Right cardiac atrium (tissue), 5 donors: ENCODE measurements at places on chromosomes 1 and 21. TPM values are rescaled to one million over a fixed set of nuclear protein-coding genes. Genes with fewer than 3 reads are reported as not detected.
A peak's percentile ranks its signal among the peaks of the same experiment; 100 is the strongest.

Gene NUDC
- total RNA-seq = 71.7 TPM

- DNase-seq = no peak
Measured at GRCh38 chr1:40879482-40880175, 17.5 kb upstream of the CITED4 start.

DNA sequence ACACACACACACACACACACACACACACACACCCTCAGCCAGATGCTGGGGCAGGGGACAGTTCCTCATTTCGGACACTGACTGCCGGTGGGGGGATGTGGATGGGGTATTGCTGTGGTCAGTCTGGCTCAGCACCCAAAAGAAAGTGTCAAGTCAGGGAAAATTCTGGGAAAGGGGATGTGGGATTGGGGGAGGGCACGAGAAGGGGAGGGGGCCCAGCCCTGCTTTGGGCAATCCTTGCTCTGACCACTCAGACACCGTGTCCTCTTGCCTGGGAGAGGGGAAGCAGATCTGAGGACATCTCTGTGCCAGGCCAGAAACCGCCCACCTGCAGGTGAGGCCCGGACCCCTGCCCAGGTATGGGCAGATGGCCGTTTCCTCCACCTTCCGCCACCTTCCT lies at the start of gene C1QC:
Gene C1QC (plus strand): TSS at position 253 of the 400 bp plus-strand sequence. CDS start 391 bp downstream, outside the sequence.
- peak; percentile 78 for DNase-seq

GRCh38 chr1:227942021-227942715 lies 5.6 kb downstream of the WNT9A start:
- peak; percentile 43 for DNase-seq

DNA sequence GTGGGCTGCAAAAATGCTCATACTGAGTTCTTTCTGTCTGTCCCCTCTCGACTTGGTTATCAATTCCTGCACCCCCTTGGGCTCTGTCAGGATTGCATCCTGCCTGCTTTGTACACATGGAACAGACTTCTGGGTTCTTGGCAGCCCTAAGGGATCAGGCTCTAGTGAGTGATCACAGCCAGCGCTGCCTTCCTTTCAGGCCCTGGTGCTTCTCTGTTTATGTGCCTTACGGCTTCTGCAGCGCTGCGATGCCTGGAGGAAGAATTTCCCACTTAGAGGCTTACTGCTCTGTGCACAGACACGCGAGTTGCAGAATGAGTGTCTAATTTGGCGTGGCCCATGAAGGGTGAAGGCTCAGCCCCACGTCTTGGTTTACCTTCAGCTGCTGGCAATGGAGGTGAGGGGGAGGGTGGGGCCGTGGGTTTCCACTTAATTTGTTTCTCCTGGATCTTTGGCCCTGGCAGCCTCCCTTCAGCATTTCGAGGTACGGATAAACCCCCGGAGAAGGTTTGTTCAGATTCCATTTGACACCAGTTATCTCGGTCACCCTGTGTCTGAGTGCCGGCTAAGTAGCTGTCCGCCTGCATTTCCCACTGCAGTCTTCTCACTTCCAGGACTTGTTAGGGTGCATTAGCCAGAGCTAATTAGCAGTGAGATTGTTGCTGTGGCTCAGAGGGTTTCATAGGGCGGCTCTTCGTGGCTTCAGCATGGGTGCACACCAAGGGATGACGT lies 227.3 kb downstream of the DYRK1A start:
- DNase-seq = no peak

DNA sequence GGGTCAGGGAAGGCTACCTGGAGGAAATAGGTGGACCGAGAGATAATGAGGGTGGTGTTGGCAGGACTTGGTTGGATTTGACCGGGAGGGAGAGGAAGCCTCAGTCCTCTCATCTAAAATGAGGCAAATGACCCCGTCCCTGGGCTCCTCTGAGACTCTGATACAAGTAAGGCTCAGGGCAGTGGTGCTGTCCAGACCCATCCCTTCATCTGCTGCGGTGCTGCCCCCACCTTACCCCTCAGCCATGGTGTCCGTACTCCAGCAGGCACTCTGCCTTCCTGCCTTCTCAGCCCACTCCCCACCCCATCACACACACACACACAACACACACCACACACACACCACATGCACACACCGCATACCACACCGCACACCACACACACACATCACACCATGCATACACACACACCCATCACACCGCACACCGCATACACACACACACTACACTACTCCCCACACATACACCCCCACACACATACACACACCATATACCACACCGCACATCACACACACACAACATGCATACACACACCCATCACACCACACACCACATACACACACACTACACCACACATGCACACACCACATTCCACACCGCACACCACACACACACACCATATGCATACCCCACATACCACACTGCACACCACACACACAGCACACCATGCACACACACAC lies 29.4 kb upstream of the SLC26A9 start:
- DNase-seq = no peak

DNA sequence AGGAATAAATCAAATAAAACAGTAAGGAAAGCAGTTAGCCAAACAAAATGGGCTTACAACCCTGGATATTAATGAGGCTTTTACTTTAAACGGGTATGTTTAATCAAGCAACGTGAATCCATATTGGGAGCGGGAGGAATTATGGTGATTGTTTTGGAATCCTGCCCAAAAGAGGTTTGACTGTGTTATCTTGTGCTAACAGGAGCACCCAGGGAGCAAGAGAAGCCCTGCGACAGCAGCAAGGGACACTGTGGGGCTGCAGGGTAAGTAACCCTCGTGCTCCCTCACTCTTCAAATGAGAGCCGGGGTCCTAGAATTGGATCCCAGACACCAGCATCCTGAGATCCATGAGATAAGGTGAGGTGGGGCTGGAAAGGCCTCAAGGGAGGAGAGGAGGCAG lies 72.6 kb upstream of the PGBD5 start:
- DNase-seq = no peak

- DNase-seq = no peak
Measured at GRCh38 chr1:11538886-11539285, 59.9 kb downstream of the DISP3 start.

Gene KRTAP10-11
- total RNA-seq = not detected

Gene FCRL6
- total RNA-seq = 0.50 TPM

DNA sequence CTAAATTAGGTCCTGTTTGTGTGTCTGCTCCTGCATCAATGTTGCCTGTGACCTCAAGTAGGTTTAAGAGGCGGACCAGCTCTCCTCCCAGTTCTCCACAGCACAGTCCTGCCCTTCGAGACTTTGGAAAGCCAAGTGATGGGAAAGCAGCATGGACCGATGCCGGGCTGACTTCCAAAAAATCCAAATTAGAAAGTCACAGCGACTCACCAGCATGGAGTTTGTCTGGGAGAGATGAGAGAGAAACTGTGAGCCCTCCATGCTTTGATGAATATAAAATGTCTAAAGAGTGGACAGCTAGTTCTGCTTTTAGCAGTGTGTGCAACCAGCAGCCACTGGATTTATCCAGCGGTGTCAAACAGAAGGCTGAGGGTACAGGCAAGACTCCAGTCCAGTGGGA lies 79.9 kb downstream of the PRDM2 start:
- DNase-seq = no peak

Gene PPFIA4
- total RNA-seq = 32.6 TPM

- no peak for DNase-seq
Measured at GRCh38 chr1:3566951-3567804, 44.1 kb downstream of the MEGF6 start.

DNA sequence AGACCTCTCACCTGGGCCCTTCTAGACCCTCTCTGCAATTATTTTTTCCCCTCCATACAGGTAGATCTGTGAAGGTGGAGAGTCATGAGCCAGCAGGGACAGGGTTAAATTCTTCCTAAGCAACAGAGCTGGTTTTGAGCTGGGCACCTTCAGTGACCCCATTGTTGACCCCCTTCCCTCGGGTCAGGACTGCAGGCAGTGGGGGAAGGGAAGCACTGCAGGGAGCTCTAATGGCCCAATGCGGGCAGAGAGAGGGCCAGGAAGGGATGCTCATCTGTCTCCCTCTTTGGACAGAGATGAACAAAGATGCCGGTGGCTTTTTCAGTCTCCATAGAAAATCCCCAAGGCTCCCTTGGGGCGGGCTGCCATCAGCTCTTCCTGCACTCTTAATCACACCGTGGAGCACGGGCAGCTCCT lies 21.4 kb downstream of the SOX13 start:
- no peak for DNase-seq

Gene SPRR5
- total RNA-seq = not detected

DNA sequence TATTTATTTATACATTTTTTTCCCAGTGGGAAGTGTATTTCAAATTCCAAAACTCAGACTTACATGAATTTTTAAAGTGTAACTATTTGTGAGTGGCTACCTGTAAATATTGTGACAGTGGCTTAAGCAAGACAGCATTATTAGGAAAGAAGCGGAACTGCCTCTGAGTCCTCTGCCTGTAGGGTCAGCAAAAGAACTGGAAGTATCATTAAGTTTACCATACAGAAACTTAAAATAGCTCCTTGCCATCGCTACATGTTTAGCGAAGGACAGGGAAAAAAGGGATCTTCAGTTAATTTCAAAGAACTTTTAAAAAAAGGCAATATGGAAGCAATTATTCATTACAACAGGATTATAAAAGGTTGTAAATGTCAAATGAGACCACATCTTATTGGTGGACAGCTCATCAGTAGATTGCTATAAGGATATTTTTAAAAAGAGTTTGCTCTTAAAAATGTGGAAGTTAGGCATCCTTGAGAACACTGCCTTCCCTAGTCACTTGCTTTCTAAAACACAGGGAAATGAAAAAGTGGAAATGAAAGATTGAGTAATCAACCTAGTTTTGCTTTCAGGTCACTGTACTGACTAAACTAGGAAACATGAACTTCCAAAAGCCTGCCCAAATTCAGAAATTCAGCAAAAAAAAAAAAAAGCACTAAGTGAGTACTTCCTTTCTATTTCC lies 39.2 kb downstream of the NSL1 start:
- no peak for DNase-seq

- DNase-seq = no peak
Measured at GRCh38 chr1:17706445-17706844, 48.7 kb upstream of the ACTL8 start.

DNA sequence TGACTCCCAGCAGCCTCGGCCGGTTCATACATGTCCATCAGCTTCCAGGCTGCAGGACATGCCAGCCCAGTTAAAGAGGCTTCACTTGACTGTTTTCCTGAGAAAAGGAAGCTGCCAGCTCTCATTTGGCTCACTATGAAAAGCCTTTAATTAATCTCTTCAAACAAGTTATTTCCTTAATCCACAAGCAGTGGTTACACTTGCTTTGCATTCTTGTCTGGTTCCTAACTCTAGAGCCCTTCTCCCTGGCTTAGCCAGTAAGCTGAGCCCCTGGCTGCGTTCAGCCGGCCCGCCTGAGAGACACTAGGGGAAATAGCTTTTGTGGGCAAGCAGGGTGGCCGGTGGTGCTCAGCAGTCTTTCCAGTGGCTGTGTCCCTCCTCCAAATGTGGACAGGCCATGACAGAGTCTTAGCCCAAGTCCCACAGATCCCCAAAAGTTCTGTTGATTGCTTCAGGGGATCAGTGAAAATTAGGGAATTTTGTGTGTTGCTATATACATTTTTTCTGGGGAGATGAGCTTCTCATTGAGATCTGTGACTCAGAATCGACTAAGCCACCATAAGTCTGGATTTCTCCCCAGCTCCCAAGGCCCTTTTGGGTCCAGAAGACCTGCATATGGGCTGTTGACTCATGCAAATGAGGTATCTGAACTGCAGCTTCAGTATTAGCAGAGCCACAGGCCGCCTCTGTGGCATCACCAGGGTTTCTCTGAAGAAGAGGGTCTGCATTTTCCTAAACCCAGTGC lies 10.1 kb downstream of the ATF3 start:
- no peak for DNase-seq

DNA sequence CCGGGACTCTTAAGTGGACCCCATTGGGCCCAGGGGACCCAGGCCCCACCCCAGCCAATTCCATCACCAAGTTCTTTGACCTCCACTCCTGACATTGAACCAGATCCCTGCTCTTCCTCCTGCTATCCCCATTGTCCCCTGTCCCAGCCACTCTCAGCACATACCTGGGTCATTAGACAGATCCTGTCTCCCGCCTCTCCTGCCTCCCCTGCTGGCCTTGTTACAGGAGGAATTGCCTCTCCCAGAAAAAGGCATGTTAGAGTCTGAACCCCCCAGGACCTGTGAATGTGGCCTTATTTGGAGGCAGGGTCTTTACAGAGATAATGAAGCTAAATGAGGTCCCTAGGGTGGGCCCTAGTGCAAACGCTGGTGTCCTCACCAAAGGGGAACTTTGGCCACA lies 301.9 kb downstream of the NPHP4 start:
- no peak for DNase-seq

DNA sequence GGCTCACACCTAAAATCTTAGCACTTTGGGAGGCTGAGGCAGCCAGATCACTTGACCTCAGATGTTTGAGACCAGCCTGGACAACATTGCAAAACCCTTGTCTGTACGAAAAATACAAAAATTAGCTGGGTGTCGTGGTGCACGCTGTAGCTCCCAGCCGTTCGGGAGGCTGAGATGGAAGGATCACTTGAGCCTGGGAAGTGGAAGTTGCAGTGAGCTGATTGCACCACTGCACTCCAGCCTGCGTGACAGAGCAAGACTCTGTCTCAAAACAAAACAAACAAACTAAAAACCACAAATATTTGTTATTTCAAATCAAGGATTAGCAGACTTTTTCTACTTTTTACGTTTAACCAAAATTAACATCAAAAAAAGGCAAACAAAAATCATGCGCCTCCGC lies 31.3 kb downstream of the INKA2 start:
- DNase-seq = peak; percentile 48

GRCh38 chr1:169527451-169528214 lies 41.9 kb upstream of the SLC19A2 start:
- no peak for DNase-seq

- no peak for DNase-seq
Measured at GRCh38 chr1:81976539-81976938, 175.8 kb downstream of the ADGRL2 start.

Gene CYB561D1
- total RNA-seq = 6.0 TPM

GRCh38 chr1:30342535-30343141 lies 380.7 kb downstream of the MATN1 start:
- DNase-seq = no peak

Gene ZNF697
- 10.9 TPM for total RNA-seq

GRCh38 chr1:204924013-204924759 lies 53.5 kb downstream of the NFASC start:
- DNase-seq = no peak

Gene SH2D2A
- 2.7 TPM for total RNA-seq

- no peak for DNase-seq
Measured at GRCh38 chr1:42279055-42279454, 56.0 kb downstream of the FOXJ3 start.

DNA sequence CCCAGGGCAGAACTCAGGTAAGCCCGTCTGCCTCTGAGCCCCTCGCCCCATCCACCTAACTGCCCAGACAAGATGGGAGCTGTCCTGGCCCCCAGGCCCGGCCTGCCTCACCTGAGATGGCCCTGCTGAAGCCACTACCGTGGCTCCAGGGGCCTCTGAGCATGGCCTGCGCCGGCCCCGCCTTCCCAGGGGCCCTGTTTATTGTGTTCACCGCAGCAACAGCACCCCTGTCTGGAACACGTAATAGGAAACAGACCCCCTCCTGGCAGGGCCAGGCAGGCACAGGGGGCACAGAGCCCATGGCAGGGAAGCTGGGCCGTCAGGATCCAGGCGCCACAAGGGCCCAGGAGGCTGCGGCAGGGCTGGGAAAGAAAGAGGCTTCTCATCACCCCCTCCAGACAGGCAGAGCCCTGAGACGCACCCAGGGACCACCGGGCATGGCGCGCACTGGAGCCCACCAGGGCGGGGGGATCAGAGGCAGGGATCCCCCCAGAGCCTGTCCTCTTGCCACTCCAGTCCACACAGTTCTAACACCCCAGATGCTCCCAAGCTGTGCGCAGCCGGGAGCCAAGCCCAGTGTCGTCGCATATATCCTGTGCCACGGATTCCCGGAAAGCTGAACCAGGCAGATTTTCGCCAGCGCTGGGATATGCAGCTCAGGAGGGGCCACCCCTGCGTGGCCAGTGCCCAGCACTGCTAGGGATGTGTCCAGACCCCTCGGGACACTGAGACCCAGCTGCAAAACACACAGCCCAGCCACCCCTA lies 62.6 kb downstream of the ARHGEF16 start:
- no peak for DNase-seq
